Liver (tissue), 10 donors: ENCODE measurements at places on chromosomes 12 and 14. TPM values are rescaled to one million over a fixed set of nuclear protein-coding genes. Genes with fewer than 3 reads are reported as not detected.

The COX8C gene
- not detected for polyA plus RNA-seq

The PPP4R3A gene
- 25.1 TPM for polyA plus RNA-seq

The OR6C3 gene
- polyA plus RNA-seq, result not detected

The OR6C4 gene
- not detected for polyA plus RNA-seq

The NFATC4 gene
- polyA plus RNA-seq, result 1.0 TPM

The HSPB8 gene
- polyA plus RNA-seq, result 1.8 TPM

The TRMT5 gene
- polyA plus RNA-seq, result 3.8 TPM

The PTGER2 gene
- 0.36 TPM for polyA plus RNA-seq

The TPH2 gene
- not detected for polyA plus RNA-seq

The POU6F1 gene
- 2.8 TPM for polyA plus RNA-seq

The ARHGAP9 gene
- 3.0 TPM for polyA plus RNA-seq

The VDR gene
- polyA plus RNA-seq, result 0.47 TPM

The C12orf54 gene
- not detected for polyA plus RNA-seq

The ALDH1L2 gene
- 0.10 TPM for polyA plus RNA-seq

The TAS2R46 gene
- not detected for polyA plus RNA-seq

The CCDC38 gene
- polyA plus RNA-seq, result 0.46 TPM

The EP400 gene
- 5.3 TPM for polyA plus RNA-seq

The TNFRSF1A gene
- 56.0 TPM for polyA plus RNA-seq

The RAD51AP1 gene
- 1.3 TPM for polyA plus RNA-seq

The RAB21 gene
- polyA plus RNA-seq, result 13.4 TPM

The STAC3 gene
- 1.3 TPM for polyA plus RNA-seq

The FITM1 gene
- 11.9 TPM for polyA plus RNA-seq

The IL22 gene
- polyA plus RNA-seq, result not detected

The PPP4R4 gene
- 0.52 TPM for polyA plus RNA-seq

The KRT74 gene
- polyA plus RNA-seq, result not detected

The SLC5A8 gene
- polyA plus RNA-seq, result not detected

The ATF1 gene
- 6.3 TPM for polyA plus RNA-seq

The SRRM4 gene
- not detected for polyA plus RNA-seq

The RPS6KL1 gene
- polyA plus RNA-seq, result 1.9 TPM

The KRT6C gene
- not detected for polyA plus RNA-seq

The KRT2 gene
- not detected for polyA plus RNA-seq

The ANKS1B gene
- polyA plus RNA-seq, result 0.03 TPM

The PLEKHD1 gene
- 0.06 TPM for polyA plus RNA-seq

The IL31 gene
- polyA plus RNA-seq, result not detected

The GALNT9 gene
- polyA plus RNA-seq, result 0.05 TPM

The SMIM41 gene
- polyA plus RNA-seq, result 0.03 TPM

The TPCN1 gene
- polyA plus RNA-seq, result 8.6 TPM

The GXYLT1 gene
- 2.8 TPM for polyA plus RNA-seq

The MMP19 gene
- 1.6 TPM for polyA plus RNA-seq

The TMEM30B gene
- polyA plus RNA-seq, result 7.4 TPM

The MMP14 gene
- polyA plus RNA-seq, result 10.6 TPM

The PTCSC3 gene
- polyA plus RNA-seq, result not detected

The NFKBIA gene
- 52.9 TPM for polyA plus RNA-seq

The CD163L1 gene
- 0.31 TPM for polyA plus RNA-seq

The ACSM4 gene
- polyA plus RNA-seq, result not detected
